ENCODE measurements at places on chromosomes 5 and 9. TPM values are rescaled to one million over a fixed set of nuclear protein-coding genes. Genes with fewer than 3 reads are reported as not detected.

DNA sequence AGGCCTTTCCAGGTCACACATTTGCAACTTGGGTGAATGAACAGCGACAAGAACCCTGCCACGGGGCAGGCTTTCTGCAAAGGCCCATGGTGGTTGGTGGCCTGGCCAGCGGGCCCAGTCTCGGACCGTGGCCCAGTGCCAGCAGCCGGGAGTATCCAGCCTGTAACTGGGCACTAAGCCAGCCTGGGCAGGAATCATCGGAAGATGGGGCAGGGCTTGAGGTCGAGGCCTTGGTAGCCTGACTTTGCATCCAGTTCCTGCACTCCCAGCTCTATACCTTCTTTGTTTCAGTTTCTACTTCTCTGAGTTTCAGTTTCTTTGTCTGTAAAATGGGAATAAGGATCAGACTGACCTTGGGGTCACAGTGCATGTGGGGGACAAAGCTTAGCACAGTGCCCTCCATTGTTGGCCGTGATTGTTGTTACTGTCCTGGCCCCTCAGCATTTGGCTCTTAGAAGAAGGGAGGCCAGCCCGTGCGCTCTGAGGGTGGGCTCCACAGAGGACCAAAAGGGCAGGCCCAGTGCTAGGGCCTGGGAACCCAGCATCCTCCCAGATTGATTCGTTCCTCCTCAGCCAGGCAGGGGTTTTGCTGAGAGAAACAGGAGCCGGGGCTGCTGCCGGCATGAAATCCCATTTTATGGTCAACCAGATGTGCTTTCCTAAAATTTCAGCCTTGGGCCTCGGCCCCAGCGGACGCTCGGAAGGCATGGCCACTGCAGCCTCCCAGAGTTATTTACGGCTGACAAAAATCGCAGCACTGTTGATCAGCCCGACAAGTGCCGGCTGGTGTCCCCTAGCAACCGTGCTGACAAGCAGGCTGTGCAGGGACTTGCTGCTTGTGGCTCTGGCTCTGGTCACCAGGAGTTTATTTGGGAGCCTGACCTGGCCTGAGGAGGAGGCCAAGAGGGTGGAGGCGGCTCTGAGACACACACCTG lies 43.6 kb downstream of the JADE2 start:
- no peak for DNase-seq

Gene FLT4
- polyA plus RNA-seq: 24.7 TPM

Gene MRPS30
- polyA plus RNA-seq: 75.7 TPM

Gene GRXCR2
- polyA plus RNA-seq: not detected

DNA sequence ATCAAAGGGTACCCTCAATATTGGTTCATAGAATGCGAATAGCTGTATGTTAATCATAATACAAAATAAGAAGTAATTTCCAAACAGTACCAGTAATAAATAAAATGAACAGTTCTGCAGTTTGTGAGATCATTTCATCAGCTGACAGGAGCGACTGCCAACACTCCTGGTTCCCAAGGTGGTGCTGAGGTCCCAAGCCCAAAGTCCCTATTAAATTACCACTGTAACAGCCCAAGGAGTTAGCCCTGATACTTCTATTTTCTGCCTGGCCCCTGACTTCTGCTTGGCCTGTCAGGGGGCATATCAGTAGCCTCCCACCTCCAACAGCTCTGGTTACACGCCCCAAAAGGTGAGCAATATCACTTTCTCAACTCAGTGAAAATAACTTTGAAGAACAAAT lies 47.1 kb downstream of the ANKH start:
- DNase-seq: no peak

- DNase-seq: no peak
Observed at GRCh38 chr5:34022121-34022705, 14.4 kb upstream of the AMACR start.

Gene SPINK13
- 0.59 TPM for polyA plus RNA-seq

GRCh38 chr9:129595903-129596540 lies 24.9 kb downstream of the C9orf50 start:
- DNase-seq: no peak

Gene PCDHB6
- 3.8 TPM for polyA plus RNA-seq

- no peak for DNase-seq
Observed at GRCh38 chr5:56817263-56818014, 2.1 kb downstream of the MAP3K1 start.

- DNase-seq: no peak
Observed at GRCh38 chr5:36739751-36740221, 133.4 kb downstream of the SLC1A3 start.

Gene ANKRD18B
- polyA plus RNA-seq: 1.3 TPM

Gene RAD50
- 50.5 TPM for polyA plus RNA-seq

GRCh38 chr9:92295240-92295790 lies 1.8 kb upstream of the IARS1 start:
- DNase-seq: no peak

GRCh38 chr9:91972076-91972626 lies 22.1 kb upstream of the ROR2 start:
- no peak for DNase-seq

DNA sequence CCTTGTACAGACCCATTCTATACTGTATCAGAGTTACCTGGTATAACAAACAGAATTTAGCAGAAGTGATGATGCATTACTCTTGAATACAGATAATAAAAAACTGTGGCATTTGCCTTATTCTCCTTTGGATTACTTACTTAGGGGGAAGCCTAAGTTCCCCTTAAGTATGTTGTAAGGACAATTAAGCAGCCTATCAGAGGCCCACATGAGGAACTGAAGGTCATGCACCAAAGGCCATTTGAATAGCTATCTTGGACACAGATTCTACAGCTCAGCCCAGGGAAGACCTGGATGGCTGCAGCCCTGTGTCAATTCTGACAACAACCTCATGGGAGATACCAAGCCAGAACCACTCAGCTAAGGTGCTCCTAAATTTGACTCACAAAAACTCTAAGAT lies 125.2 kb downstream of the RAPGEF6 start:
- DNase-seq: no peak

Gene CAMSAP1
- polyA plus RNA-seq: 25.0 TPM

DNA sequence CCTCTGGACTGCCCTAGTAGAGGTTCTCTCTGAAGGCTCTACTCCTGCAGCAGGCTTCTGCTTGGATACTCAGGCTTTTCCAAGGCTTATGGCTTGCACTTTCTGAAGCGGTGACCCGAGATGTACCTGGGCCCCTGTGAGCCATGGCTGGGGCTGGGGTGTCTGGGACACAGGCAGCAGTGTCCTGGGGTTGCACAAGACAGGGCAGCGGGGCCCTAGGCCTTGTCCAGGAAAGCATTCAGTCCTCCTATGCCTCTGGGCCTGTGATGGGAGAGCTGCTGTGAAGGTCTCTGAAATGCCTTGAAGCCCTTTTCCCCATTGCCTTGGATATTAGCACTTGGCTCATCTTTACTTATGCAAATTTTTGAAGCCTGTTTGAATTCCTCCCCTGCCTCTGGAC lies 192.2 kb downstream of the YTHDC2 start:
- DNase-seq: no peak

DNA sequence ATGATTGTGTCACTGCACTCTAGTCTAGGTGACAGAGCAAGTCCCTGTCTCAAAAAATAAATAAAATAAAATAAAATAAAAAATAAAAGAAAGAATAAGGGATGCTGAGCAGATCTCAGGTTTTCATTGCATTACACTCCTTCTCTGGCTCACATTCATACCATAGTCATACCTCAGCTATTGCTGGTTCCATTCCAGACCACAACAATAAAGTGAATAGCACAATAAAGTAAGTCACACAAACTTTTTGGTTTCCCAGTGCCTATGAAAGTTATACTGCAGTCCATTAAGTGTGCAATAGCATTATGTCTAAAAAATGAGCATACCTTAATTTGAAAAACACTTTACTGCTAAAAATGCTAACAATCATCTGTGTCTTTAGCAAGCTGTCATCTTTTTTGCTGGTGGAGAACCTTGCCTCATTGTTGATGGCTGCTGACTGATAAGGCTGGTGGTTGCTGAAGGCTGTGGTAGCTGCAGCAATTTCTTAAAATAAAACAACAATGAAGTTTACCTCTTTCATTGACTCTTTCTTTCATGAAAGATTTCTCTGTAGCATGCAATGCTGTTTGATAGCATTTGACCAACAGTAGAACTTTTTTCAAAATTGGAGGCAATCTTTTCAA lies 415.7 kb downstream of the ZNF608 start:
- DNase-seq: no peak

Gene RBM18
- polyA plus RNA-seq: 39.3 TPM

DNA sequence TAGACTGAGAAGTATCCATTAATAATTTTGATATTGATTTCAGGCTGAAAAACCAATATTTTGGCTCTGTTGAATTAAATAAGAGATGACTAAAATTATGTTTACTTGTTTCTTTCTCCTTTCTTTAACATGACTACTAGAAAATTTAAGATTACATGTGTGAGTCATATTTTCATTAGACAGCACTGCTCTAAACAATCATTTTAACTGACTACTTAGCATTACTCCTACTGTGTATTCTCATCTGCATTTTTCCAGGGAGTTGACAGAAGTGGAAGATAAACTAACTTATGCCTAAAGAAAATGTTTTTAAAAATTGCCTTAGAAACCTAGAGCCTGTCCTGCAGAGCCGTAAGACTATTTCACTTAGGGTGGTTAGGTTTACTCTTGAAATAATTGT lies 29.1 kb downstream of the TNC start:
- DNase-seq: no peak

DNA sequence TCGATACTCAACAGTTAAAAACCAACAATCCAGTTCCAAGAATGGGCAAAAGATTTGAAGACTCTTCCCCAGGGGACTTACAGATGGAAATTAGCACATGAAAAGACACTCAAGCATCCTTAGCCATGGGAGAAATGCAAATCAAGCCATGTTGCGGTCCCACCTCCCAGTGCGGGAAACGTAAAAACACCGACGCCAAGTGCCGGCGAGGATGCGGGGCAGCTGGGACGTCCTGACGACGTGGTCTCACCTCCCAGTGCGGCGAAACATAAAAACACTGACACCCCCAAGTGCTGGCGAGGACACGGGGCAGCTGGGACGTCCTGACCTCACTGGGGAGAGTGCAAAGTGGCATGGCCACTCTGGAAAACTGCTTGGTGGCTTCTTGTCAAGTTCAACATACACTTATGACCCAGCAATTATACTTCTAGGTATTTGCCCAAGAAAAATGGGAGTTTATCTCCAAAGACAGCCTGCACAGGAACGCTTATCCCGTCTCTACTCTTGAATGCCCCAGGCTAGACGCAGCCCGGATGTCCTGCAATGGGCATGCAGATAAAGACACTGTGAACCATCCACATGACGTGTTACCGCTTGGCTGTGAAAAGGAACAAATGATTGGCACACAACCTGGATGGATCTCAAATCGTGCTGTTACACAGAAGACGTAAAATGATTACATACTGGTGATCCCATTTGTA lies 60.1 kb upstream of the UBAC1 start:
- no peak for DNase-seq

GRCh38 chr5:152511531-152512132 lies 106.6 kb upstream of the NMUR2 start:
- no peak for DNase-seq

GRCh38 chr5:135551593-135552447 lies 16.1 kb upstream of the NEUROG1 start:
- DNase-seq: no peak

DNA sequence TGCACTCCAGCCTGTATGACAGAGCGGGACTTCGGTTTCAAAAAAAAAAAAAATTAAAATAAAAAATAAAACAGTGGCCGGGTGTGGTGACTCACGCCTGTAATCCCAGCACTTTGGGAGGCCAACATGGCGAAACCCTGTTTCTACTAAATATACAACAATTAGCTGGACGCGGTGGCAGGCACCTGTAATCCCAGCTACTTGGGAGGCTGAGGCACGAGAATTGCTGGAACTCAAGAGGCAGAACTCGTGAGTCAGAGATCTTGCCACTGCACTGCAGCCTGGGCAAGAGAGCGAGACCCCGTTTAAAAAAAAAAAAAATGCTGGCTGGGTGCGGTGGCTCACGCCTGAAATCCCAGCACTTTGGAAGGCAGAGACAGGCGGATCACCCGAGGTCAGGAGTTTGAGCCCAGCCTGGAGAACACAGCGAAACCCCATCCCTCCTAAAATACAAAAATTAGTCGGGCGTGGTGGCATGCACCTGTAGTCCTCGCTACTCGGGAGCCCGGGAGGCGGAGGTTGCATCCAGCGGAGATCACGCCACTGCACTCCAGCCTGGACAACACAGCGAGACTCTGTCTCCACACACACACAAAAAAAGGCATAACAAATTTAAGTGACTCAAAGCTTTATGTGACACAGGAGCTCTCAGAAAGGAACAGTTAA lies 1.5 kb upstream of the NPM1 start:
- no peak for DNase-seq

- DNase-seq: no peak
Observed at GRCh38 chr5:132417010-132417439, 47.5 kb downstream of the SLC22A5 start.

- no peak for DNase-seq
Observed at GRCh38 chr5:56529666-56530430, 285.5 kb upstream of the MAP3K1 start.

DNA sequence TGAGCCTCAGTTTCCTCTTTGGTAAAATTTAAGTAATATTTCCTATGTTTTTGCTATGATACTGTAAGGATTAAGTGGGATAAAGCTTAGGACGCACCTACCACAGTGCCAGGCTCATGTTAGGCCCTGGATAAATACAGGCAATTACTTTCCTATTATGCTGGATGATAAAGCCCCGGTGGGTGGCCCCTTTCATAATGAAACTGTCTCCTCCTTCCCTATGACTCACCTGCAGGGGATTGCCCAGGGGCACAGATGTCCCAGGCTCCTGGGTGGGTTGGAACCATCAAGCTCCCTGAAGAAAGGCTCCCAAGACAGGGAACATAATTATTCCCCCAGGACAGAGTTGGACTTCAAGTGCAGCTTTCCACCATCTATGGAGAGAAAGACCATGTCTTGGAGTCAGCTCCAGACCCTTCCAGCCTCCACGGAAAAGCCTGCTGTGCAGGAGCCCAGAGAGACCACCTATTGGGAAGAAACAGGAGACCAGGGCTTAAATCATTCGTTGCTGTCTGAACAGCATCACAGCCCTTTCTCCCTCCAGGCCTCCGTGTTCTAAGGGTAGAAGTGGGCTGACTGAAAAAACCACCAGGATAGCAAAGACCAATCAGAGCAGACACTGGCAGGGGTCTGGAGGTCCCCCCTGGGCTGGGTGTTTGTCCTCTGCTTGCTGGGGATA lies 43.2 kb upstream of the FOXE1 start:
- DNase-seq: no peak

DNA sequence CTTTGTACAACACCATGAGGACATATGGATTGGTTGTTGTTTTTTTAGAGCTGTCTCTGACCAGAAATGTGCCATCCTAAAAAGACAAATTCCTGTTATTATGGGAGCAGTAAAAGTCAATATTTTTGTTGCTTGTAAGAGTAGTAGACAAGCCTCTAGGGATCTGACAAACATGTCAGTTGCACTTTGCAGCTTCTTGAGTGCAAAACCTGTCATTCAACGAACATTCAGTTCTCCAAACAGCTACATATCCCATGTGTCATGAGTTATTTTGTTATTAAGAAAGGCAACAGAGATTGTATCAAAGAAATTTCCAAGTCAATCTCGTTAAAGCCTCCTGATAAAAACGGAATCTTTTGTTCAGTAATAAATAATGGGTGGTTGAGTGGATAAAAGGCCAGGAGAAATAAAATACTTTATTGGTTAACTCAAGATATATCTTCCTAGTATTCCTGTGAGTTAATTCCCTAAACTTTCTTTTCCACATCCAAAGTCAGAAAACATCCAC lies 18.1 kb downstream of the C5orf58 start:
- DNase-seq: no peak

Gene EGFLAM
- 9.6 TPM for polyA plus RNA-seq

Gene FCN1
- polyA plus RNA-seq: 2.6 TPM

Measured in right renal cortex interstitium (tissue), 3 donors.